H7 (cell line): ENCODE measurements at places on chromosomes 11 and 22. TPM values are rescaled to one million over a fixed set of nuclear protein-coding genes. Genes with fewer than 3 reads are reported as not detected.
A peak's percentile ranks its signal among the peaks of the same experiment; 100 is the strongest.

The PATZ1 gene
- total RNA-seq: 43.0 and 44.2 TPM in 2 replicates

The EMID1 gene
- 4.5 and 5.6 TPM in 2 replicates for total RNA-seq

The C22orf23 gene
- total RNA-seq: 0.26 and 0.28 TPM in 2 replicates

DNA sequence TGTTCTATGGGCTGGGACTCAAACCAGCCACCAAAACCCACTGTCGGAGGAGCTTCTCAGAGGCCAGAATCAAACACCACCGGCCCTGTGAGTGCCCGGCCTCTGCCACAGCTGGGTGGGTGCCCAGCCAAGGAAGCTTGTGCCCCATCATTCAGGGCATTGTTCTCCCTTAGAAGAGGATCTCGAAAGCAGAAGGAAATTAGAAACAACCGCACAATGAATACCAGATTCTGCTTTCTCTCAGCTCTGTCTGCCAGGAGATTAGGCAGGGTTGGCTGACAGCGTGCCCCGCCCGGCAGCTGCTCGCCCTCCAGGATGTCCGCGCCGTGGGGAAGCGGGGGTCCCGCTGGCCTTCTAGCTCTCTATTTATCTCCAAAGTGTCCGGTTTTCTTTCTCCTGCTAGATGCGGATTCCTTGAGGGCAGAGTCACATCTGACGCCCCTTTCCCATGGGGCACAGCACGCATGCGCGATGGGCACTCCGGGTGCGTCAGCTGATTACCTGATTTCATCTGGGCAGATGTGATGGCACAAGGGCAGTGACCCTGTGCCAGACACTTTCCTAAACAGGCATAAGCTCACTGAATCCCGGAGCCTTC is 25.5 kb downstream of the SCGB1A1 start:
- DNase-seq: peak; percentile 82

GRCh38 chr22:42644422-42645340 is 4.3 kb upstream of the ATP5MGL start:
- peak; percentile 67 for DNase-seq

GRCh38 chr22:20223421-20224255 is 44.5 kb downstream of the RTN4R start:
- DNase-seq: peak; percentile 66

- no peak for DNase-seq
These were observed 34.1 kb downstream of the LMO1 start for GRCh38 chr11:8229299-8230177.
